Midbrain (tissue), 1 donor: ENCODE measurements at places on chromosomes 1 and 21.

GRCh38 chr1:191125950-191126349, 648.3 kb upstream of the BRINP3 start:
- DNase-seq: no peak

DNA sequence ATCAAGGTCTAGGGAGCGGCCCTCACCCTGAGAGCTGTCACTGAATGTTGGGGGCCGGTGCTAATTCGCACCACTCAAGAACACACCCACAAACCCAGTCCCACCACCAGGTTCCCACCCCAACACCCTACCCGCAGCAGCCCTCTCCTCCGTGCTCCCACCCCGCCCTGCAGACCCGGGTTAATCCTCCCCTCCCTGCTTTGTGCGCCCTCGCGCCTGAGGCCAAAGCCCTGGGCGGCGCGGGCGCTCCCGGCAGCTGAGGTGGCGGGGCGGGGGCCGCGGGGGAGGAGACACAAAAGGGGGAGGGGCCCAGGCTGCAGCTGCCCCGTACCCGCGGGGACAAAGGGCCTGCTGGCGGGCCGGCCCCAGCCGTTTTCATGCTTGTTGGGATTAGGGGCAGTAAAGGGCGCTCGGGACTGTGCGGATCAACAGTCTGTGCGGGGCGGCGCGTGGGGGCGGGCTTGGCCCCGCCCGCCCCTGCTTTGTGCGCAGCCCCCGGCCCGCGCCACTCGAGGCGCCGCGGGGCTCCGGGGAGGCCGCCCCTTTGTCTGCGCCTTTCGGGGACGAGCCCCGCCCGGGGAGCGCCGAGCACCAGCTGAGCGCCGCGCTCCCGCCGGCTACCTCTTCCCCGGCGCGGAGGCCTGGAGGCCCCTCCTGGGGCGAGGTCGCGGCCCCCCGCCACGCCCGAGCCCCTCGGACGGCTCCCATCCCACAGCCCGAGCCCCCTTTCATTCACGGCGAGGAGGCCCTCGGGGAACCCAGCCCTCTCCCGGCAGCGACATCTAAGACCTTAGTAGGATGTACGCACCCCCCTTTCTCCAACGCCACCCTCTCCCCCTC, 10.9 kb downstream of the C1orf216 start:
- peak; percentile 12 for DNase-seq

- DNase-seq: no peak
These were observed 12.7 kb upstream of the CD101 start for GRCh38 chr1:116988908-116989307.

GRCh38 chr1:228039986-228040385, 33.2 kb downstream of the WNT3A start:
- DNase-seq: no peak

GRCh38 chr1:31155216-31155806, 84.4 kb downstream of the NKAIN1 start:
- peak; percentile 14 for DNase-seq

- no peak for DNase-seq
These were observed 200.4 kb downstream of the HMCN1 start for GRCh38 chr1:185934476-185935189.

DNA sequence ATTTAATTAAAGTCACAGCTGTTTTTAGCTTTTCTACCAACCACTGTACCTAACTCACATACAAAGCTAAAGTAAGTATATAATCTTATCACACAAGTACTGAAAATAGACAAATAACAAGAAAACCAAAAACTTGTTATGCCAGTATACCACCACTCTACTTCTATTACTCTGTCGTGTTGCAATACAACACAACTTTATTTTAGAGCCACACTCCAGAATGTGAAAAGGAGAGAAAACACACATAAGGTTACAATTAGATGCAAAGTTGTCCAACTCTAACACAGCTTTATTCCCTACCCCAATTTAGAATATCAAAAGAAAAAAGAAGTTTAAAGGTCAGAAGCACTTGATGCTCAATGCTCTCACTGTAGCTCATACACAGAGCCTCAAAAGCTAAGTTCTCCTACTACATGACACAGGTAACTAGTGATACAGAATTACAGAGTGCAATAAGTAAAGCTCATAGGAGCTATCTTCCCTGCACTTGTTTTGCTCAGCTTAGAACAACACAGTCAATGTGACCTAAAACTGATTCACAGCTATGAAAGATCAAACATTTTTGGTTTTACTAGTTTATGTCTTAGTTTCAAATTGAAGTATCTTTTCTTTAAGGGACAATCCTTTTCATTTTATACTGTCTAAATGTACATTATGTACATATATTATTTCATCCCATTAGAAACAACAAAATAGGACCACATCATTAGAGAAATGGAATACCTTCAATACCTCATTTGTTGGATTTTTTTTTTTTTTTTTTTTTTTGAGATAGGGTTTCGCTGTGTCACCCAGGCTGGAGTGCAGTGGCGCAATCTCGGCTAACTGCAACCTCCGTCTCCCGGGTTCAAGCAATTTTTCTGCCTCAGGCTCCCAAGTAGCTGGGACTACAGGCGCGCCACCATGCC, 29.2 kb downstream of the EYA3 start:
- no peak for DNase-seq

DNA sequence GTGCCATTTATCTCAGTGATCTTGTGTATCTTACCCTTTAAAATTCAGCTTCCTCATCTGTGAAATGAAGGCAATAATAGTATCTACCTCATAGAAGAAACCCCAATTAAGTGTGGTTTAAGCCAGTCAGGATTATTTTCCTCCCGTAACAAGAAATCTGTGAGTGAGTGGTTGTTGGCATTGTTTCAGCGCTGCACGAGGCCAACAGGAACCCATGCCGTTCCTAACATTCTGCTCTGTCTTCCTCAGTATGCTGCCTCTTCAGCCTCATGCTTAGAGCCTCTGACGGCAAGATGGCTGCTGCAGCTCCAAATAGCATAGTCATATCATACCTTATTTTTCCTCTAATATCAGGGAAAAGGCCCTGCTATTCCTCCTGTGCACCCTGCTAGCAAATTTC, 289.7 kb downstream of the TM2D1 start:
- no peak for DNase-seq
